ENCODE measurements at places on chromosomes 16 and 17.

GRCh38 chr16:842061-842476, 41.5 kb upstream of the GNG13 start:
- no peak for DNase-seq

- no peak for DNase-seq
Measured at GRCh38 chr16:77223184-77223583, 24.0 kb downstream of the SYCE1L start.

DNA sequence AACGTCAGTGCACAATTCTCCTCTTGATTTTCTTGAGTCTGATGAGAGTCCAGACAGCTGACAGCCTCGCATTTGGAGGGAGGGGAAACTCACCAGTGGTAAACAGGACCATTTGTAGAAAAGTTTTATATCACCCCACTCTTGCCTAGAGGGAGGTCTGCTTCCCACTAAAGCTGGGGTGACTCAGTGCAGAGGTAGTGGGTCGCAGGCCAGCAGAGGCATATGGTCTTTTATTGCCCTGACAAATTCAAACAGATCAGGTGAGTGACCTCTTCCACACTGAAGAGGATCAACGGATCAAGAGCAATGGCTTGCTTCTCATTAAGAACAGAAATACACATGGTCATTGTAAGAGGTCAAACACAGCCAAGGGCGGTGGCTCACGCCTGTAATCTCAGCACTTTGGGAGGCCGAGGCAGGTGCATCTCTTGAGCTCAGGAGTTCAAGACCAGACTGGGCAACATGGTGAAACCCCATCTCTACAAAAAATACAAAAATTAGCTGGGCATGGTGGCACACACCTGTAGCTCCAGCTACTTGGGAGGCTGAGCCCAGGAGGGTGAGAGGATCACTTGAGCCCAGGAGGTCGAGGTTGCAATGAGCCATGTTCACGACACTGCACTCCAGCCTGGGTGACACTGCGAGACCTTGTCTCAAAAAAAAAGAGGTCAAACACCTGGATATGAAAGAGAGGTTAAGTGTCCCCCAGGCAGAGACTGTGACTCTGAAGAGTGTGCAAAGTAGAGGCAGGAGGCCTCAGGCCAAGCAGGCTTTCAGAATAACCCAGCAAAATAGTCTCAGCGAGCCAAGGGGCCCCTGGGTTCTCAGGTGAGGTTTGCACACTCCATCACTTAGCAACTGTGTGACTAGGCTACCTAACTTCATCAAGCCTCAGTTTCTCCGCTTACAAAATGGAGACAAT, 56.5 kb upstream of the ERN1 start:
- DNase-seq: no peak

DNA sequence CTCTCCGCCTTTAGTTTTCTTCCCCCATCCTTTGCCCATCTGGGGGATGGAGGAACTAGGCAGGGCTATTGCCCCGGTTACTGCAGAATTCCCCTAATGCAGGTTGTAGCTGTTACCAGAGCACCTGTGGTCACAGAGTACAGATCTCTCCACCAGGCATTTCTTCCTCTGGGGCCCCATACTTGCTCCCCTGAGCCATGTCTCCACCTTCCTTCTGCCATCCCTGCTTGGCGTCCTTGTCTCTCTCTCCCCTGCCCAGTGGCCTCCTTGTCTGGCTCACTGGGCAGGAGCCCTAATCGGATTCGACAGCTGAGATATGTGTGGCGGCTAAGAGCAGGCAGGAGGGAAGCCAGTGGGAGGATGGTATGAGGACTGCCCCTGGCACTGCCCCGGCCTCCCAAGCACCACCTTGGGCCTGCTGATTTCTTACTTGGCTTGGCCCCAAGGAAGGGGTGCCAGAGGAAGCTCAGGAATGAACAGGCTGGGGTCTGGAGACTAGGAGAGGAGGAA, 2.0 kb downstream of the RARA start:
- no peak for DNase-seq

DNA sequence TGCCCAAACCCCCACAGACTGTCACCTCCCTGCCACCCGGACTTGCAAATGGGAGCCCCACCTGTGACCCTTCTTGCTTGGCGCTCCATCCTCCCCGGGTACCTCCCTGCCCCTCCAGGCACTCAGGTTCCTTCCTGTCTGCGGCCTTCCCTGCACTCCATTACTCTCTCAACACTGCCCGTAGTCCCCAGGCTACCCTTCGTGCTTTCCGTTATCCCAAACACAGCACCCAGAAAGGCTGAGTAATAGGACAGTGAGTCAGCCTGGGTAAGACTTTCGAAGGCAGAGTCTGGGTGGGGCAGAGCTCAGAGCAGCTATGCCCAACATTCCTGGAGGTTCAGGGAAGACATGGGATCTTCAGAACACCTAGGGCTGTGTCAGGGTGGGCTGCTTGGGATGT, 16.6 kb upstream of the C16orf74 start:
- peak; percentile 52 for DNase-seq

DNA sequence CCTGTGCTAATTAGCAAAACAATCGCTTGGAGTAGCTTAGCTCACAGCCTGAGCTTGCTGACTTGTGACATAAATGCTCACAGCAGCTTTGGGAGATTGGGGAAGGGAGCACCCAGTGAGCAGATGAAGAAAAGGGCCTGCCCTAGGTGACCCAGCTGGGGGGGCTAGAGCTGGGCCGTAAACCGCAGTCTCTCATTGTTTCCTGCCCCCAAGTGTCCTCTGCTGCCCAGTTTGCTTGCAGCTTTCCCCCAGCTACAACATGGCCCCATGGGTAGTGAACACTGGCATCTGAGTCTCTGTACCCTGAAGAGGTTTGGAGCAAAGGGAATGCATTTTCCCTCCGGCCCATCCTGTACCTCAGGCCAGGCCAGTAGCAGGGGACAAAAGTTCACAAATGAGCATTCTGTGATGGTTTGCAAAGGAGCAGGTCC, 349.4 kb downstream of the SLC39A11 start:
- no peak for DNase-seq

GRCh38 chr17:835263-835662, 53.1 kb downstream of the MRM3 start:
- no peak for DNase-seq

- no peak for DNase-seq
Measured at GRCh38 chr17:58184308-58184985, 8.1 kb upstream of the EPX start.

GRCh38 chr16:83939266-83939855, 13.7 kb upstream of the OSGIN1 start:
- DNase-seq: peak; percentile 86

- DNase-seq: no peak
Measured at GRCh38 chr16:89045181-89045815, 48.4 kb upstream of the ACSF3 start.

- DNase-seq: no peak
Measured at GRCh38 chr17:7922845-7923628, 6.6 kb downstream of the KCNAB3 start.

GRCh38 chr17:38904892-38905291, 20.5 kb upstream of the LASP1NB start:
- no peak for DNase-seq

GRCh38 chr17:45427181-45427835, 5.4 kb downstream of the ARHGAP27 start:
- peak; percentile 3 for DNase-seq

GRCh38 chr16:89489898-89490438, 393 bp downstream of the ANKRD11 start:
- DNase-seq: no peak

- DNase-seq: no peak
Measured at GRCh38 chr17:16932156-16932555, 39.8 kb downstream of the TNFRSF13B start.

- DNase-seq: no peak
Measured at GRCh38 chr17:17497065-17497844, 1.1 kb upstream of the RASD1 start.

DNA sequence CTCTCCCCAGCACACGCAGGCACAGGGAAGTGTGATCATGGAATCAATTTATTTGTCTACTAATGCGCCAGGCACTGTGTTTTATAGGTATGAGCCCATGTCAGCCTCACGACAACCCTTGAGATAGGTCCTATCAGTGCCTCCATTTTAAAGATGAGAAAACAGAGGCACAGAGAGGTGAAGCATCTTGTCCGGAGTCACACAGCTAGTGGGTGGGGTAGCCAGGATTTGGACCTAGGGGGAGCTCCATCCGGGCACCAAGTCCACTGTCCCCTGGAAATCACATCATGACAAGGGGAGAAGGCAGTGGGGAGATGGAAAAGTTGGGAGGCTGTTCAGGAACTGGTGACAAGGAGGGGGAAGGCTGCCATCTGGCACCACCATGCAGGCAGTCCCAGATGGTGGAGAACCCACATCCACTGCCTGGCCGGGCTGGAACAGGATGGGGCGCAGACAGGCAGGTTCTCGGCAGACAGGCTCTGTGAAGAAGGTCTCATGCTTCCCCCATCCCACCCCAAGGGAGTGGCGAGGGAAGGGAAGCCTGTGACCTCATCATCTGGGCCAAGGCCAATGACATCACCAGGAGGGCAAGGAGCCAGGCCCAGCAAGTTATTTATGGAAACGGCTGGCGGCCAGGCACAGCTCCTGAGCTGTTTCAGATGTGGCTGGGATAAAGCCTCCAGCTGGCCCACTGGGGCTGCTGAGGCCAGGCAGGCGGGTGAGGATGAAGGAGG, 126.0 kb upstream of the SDK2 start:
- DNase-seq: no peak

GRCh38 chr17:48427598-48427997, 2.4 kb downstream of the SKAP1 start:
- no peak for DNase-seq

Measured in MV-4-11 (cell line).